ENCODE measurements at places on chromosomes 13 and 19.
A peak's percentile ranks its signal among the peaks of the same experiment; 100 is the strongest.

DNA sequence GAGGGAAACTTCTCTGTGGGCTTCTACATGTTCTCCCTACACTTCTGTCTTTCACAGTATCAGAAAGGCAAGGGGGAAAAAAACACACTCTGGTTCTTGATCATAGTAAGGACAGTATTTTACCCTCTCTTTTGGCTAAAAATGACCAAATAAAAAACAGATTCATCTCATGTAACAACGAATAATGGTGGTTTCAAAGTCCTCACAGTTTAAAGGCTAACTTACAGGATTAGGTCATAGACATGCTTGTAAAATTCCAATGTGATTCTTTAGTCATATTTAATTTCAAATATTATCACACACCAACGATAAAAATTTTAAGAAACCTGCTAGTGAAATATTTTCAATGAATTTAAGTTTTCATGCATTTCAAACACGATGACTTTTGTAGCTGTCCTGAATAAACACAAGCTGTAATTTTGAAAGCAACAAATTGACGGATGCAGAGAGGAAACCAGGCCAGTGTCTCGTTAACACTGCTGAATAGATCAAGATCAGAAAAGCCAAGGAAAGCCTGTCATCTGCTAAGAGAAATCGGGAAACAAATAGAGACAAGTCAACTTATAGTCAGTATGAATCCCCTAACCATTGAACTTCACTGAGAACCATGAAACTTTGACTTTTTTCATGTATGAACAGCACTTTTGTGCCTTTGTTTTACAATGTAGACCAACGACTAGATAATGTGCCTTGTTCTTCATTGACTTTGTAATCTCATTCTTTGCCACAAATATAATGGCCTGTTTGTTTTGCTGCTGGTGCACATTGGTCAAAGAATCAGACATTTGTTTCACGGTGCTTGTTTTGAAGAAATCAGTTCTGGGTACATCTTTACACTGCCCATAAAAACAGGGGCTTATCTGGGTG lies 22.0 kb downstream of the MBNL2 start:
- DNase-seq: no peak

GRCh38 chr19:19420570-19421298 lies 15.3 kb downstream of the GATAD2A start:
- no peak for DNase-seq

DNA sequence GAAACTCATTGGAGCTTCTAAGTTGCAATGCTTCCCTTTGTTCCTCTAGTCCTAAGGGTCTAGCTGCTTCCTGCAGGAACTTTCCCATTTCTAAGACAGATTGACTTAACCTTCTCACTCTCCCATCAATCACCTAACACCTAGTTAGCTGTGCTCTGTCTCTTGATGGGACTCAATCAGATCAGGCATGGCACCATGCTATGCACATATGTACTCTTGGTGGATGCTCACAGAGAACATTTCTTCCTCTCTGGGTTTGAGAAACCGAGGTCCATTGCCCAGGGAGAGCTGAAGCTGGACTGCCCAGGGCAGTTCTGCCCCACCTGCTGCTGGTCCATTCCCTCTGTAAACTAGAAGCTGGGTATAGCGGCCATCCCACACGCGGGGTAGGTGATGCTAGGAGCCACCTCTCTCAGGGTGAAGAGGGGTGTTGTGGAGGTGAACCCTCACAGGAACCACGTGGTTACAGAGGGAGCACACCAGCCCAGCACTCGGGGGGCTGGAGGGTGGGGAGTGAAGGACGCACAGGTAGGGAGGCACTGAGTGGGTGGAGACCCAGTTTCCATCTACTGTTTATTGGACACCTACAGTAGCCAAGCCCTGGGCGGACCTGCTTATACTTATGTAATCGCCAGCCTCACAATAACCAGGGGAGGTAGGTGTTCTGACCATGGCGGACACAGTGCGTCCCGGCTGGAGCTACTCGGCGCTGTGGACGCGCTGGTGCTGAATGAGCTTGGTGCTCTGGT lies 3.1 kb upstream of the UBE2M start:
- no peak for DNase-seq

DNA sequence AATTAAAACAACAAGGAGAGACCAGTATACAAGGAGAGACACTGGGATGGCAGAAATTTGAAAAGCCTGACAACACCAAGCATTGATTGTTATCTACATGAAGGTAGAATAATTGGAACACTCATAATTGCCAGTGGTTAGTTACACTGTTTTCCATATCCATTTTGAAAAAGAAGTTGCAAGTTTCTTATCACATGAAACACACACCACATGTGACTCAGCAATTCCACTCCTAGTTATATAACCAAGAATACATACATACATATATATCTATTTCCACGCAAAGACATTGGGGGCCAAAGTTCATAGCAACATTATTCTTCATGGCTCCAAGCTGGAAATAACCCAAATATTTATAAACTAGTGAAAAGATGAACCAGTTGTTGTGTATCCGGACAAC lies 15.2 kb upstream of the PABPC3 start:
- no peak for DNase-seq

DNA sequence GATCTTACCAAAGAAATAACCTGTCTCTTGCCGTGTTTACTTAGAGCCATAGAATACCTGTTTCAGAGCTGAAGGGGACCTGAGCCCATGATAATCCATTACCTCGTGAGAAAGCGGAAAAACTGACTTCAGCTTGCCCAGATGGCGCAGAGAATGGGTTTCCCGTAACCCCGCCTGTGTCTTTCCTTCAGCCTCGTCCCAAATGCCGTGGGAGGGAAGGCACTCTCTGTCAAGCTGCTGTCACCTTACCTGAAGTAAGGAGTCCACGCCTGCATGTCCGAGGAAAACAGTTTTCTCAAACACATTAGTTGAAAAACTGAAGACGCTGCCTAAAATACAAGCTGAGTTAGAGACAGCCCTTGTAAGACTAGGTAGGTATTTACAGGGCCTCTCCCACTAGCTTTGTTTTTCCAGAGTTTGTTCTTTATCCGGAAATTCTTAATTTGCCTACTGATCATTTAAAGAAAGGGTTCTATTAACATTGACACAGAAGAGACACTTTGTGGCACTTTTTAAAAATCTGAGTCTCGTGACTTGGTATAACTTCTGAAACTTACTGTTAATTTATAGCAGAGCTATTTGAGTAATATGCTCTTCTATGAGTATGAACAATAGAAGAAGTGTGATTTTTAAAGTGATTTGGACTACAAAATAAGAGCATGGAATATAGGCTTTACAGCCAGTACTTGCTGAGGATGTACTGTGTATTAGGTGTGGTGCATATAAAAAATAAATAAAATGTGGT lies 1.3 kb upstream of the INTS6 start:
- peak; percentile 19 for DNase-seq

All from stimulated activated CD8-positive, alpha-beta memory T cell treated with anti-CD3 and anti-CD28 coated beads, Interleukin-4, amount 100 ng/mL, for 1 hour (primary cell).